IMR-90 (cell line): ENCODE measurements at places on chromosomes 3 and 15. TPM values are rescaled to one million over a fixed set of nuclear protein-coding genes. Genes with fewer than 3 reads are reported as not detected.
A peak's percentile ranks its signal among the peaks of the same experiment; 100 is the strongest.

DNA sequence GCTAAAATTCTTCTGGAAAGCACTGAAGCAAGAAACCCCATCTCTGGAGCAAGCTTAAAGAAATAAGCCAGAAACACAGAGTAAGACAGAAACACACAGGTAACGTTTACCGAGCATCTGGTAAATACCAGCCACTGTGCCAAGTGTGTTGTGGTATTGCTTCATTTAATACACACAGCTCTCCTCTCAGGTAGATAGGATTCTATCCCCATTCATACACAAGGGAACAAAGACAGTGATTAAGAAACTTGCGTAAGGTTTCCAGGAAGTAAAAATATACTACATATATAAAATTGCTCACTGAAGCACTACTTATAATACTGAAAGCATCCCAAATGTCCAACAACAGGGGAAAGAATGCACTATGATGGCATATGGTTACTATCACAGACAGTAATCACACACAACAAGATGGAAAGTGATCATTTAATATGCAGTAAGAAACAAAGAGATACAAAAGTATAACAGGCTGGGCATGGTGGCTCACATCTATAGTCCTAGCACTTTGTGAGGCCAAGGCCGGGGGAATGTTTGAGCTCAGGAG, 27.5 kb downstream of the TAMM41 start:
- DNase-seq = no peak

DNA sequence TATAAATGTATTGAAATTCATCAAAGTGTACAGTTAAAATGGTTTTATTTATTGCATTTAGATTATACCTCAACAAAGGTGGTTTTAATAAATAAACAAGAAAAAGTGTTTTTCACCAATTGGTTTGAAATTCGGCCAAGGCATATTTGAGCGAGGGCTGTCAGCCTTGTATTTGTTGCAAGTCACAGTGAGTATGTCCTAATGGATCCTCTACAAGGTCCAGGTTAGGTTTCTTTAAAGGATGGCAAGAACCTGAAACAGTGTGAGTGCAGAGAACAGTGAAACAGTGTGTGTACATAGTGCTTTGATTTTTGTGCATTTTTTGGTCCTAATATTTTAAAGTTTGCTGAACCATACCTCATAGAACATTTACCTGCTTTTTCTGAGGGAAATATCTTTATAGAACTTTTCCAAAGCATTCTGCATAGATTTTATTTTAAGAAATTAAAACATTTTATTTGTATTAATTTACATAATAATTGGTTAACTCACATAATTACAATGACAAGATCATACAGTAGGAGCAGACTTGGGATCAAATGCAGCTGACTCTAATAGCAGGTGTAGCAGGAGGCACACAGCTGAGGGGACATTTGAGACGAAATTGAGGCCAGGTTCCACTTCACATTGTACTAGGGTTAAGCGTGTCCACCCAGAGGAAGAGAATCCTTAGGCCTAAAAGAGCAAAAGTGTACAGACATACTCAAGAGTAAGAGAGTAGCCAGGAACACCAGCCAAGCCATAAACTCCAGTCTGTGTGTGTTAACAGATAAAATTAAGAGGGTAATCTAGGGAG, 428.8 kb upstream of the TPRG1 start:
- no peak for DNase-seq

GRCh38 chr15:101391431-101391830, 96.4 kb upstream of the SNRPA1 start:
- DNase-seq = no peak

- peak; percentile 57 for DNase-seq
Measured at GRCh38 chr3:11718637-11719405, 75.1 kb upstream of the VGLL4 start.

DNA sequence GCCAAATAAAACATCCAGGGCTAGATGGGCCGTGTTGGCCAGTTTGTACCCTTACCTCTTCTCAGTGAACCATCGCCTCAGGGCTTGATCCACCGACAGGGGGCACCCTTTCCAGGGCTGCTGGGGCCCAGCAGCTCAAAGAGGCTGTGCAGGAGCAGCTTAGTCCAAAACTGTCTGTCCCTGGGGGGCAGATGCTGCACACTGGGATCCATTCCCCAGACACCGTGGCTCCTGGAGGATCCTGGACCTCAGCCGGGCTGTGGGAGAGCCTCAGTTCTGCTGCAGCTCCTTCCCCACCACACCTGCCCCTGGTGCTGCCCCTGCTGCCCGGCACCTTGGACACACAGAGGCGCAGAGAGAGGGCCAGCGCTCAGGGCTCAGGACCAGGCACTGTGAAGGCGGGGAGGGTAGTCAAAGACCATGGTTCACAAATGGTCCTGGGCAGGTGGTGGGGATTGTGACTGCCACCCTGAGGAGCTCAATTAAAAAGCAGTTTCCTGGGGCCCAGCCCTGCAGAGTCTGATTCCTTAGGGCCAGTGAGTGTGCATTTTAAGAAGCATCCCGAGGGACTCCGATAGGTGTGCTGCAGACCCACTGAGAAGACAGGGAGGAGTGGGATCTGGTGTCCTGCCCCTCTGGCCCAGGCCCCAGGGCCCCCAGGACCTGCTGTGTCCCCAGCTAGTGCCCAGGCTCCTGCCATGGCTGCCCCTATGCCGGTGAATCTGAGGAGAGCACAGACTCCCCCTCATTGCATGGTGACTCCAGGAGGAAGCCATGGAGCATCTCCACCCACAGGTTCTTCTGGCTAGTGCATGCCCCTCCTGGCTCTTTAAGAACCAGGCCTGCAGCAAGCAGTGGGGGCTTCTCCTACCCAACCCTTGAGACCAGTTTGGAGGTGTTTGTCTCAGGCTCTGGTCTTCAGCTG, 86.5 kb upstream of the PRR20G start:
- DNase-seq = no peak

GRCh38 chr3:116265320-116265695, 180.0 kb downstream of the LSAMP start:
- no peak for DNase-seq

DNA sequence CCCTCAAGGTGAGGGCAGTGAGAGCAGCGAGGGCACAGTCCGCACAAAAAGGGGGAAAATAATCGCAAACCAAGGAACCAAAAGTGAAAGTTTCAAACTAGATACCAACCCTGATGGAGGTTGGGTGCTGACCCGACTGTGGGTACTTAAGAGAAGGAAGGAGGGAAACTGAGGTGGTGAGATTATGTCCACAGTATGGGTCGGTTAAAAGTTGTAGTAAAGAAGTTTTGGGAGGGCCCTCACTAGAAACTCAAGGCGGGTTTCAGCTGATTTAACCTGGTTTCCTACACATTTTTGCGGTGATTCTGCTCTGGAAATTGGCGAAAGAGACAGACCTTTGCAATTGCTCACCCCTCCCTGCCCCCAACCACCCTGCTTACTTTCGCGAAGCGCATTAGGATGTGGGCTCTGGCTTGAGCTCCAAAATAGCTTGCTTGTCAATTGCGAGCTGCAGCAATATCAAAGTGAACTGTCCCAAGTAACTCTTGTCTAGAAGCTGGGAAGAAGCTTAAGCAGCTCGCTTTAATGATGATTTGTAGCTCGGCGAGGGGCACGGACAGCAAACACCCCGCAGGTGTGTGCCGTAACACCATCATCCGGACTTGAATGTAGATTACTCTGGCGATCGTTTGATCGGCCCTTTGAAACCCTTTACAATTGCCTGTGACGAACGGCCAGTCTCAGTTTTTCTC, 15.8 kb downstream of the SOX2 start:
- DNase-seq = no peak

GRCh38 chr3:143897576-143898295, 49.5 kb upstream of the SLC9A9 start:
- peak; percentile 49 for DNase-seq

GRCh38 chr15:90479656-90480055, 50.1 kb upstream of the CRTC3 start:
- DNase-seq = peak; percentile 8

- no peak for DNase-seq
Measured at GRCh38 chr15:65048241-65048640, 3.1 kb downstream of the SLC51B start.

AHSG gene
- polyA plus RNA-seq = not detected in 2 replicates

FGF12 gene
- polyA plus RNA-seq = not detected in 2 replicates

PLOD2 gene
- 62.9 and 84.0 TPM in 2 replicates for polyA plus RNA-seq
